ENCODE measurements at places on chromosomes 4 and X.
A peak's percentile ranks its signal among the peaks of the same experiment; 100 is the strongest.

- no peak for DNase-seq
Measured at GRCh38 chrX:7714351-7714750, 128.6 kb upstream of the VCX start.

GRCh38 chr4:9938933-9939332 is 82.4 kb downstream of the SLC2A9 start:
- no peak for DNase-seq

- DNase-seq: peak; percentile 26
Measured at GRCh38 chr4:139642364-139642763, 23.3 kb upstream of the MGST2 start.

DNA sequence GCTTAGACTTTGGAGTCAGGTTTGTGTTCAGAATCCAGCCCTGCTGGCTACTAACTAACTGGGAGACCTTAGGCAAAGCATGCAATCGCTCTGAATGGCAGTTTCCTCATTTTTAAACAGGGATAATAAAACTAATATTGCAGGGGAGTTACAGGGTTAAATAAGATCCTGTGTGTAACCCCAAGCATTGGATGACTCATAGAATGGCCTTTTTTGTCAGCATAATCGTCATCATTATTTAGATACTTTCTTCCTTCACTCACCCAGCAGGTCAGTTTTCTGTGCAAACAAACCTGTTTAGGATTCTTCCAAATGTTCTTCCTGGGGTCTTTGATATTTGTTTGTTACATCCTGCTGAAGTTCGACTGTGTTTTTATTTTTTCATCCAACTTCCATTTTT is 208.2 kb downstream of the EVC2 start:
- DNase-seq: no peak

All from fibroblast of skin of scalp (primary cell).